Stimulated activated CD4-positive, alpha-beta T cell treated with anti-CD3 and anti-CD28 coated beads, Interleukin-4, amount 100 ng/mL, for 1 hour (primary cell): ENCODE measurements at places on chromosomes 12 and 14.

GRCh38 chr14:75976826-75977581 is 4.8 kb downstream of the TGFB3 start:
- no peak for DNase-seq

DNA sequence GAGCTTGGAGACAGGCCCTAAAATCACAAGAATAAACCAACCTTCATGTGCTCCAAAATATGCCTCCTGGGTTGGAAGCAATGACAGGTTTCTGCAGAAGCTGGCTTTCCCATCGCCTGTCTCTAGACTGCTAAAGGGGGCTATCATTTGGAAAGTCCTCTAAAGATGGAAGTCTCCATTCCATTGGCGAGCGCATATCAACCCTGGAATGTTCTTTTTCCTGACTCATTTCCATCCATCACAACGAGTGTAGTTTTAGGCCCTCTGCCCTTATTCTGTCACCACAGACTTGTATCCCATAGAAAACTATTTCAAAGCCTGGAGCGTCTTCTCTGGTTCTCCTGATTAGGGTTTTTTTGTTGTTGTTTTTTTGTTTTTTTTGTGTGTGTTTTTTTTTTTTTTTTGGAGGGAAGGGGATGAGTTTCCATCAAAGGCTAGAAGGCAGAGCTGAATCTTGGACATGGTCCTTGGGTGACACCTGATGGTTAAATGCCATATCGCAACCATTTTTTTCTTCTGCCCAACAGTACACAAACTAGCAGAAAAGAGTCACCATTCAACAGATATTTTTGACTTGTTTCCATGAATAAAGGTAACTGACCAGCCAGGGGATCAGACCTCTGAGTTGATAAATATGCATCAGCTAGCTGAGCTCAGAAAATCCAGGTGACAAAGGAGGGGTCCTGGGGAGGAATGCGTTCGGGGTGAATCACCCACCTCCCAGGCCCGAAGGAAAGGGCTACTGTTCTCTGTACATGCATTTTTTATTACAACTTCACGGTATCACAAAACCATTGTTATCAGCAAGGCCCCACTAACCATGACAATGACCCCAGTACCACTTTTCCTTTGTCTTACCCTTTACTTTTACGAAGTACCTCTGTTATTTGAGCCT is 40.5 kb downstream of the KCNA5 start:
- DNase-seq: no peak

GRCh38 chr12:89087876-89088275 is 264.4 kb downstream of the DUSP6 start:
- DNase-seq: no peak

- DNase-seq: no peak
These were observed 136.9 kb downstream of the FUT8 start for GRCh38 chr14:65549429-65549828.

DNA sequence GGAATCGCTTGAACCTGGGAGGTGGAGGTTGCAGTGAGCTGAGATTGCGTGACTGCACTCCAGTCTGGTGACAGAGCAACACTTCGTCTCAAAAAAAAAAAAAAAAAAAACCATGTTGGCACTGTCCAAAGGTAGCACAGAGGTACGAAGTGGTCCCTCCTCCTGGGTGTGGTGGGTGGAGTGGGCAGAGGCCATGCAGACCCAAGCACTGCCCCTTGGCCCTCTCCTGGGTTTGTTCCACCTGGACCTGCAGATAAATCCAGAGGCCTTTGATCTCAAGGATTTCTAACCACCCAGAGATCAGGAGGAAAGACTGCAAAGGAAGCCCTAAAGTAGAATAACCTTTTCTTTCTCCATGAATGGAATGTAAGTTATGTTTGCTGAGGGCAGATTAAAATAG is 8.7 kb upstream of the GALNT6 start:
- DNase-seq: no peak

GRCh38 chr14:25226214-25226613 is 176.3 kb upstream of the STXBP6 start:
- DNase-seq: no peak

GRCh38 chr14:104724407-104724980 is 465 bp downstream of the ADSS1 start:
- DNase-seq: no peak

GRCh38 chr12:128848371-128848770 is 4.9 kb upstream of the GLT1D1 start:
- DNase-seq: no peak

DNA sequence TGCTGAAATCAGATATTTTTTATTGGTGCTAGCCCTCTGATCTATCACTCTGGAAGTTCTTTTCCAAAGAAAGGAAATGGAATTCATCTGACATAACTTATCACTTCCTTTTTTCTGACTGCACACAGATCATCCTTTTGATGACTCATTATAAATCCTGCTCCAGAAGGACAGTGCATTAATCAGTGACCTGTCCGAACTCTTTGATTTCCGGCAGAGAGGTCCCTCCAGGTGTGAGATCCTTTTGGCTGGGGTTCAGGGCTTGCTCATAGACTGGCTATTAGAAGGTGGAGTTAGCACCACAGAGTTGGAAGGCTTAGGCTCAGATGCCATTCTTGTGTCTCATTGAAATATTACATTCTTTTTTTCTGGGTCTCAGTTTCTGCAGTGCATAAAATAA is 328.2 kb downstream of the ZFP36L1 start:
- DNase-seq: no peak

DNA sequence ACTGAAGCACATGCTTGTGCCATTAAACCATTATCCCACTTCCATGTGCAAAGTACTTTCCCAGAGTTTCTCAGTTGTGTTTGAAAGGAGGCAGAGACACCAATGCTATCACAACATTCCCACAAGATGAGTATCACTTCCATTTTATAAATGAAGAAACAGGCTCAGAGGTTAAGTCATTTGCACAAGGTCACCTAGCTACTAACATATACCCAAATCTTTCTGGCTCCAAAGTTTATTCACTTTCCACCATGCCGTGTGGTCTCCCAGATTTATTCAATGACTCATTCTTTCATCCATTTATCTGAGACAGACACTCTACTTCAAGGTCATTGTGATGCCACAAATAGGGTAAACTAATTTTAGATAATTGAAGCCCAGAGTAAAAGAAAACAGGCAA is 9.4 kb downstream of the ART4 start:
- no peak for DNase-seq

DNA sequence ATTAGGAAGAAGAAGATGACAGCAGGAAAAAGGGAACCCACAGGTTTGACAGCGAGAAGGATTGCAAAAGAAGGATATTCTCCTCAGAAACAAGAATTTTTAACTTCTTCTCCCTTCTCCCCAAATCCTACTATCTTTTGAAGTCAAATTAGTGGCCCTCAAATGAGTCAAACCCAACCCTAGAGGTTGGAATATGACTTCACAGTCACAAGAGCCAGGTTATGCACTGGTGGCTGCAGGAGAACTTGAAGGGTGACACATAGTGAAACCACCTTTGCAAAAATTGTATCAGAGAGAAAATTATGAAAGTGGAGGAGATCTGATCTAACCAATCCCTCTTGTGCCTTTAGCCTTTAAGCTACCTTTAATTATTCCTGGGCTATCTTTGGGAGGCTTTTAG is 386.2 kb upstream of the CCDC196 start:
- DNase-seq: no peak

- no peak for DNase-seq
These were observed 86.3 kb upstream of the TMTC2 start for GRCh38 chr12:82600379-82600778.

GRCh38 chr12:99389751-99390150 is 257.8 kb upstream of the GARIN6 start:
- DNase-seq: no peak

- DNase-seq: no peak
These were observed 31.8 kb upstream of the OR10A7 start for GRCh38 chr12:55188974-55189556.

DNA sequence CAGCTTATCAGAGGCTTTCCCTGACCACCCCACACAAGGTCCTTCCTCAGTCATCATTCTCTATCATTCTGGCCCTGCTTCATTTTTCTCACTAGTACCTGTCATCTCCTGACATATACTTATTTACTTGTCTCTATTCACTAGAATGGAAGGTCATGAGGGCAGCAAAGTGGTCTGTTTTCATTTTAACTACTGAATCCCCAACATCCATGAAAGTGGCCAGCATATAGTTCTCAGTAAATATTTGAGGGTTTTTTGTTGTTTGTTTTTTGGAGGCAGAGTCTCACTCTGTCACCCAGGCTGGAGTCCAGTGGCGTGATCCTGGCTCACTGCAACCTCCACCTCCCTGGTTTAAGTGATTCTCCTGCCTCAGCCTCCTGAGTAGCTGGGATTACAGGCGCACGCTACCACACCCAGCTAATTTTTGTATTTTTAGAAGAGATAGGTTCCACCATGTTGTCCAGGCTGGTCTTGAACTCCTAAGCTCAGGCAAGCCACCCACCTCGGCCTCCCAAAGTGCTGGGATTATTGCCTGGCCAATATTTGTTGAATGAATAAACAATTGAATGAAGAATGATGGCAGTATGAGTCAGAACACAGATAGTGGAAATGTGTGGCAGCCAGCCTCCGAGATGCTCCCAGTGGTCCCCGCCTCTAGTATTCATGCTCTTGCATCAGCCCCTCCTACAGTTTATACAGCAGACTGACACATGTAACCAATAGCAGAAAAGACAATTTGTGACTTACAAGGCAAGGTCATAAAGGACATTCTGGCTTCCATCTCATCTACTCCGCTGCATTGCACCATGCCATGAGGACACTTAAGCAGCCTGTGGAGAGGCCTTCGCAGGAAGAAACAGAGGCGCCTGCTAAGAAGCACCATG is 7.0 kb upstream of the ANO6 start:
- no peak for DNase-seq

DNA sequence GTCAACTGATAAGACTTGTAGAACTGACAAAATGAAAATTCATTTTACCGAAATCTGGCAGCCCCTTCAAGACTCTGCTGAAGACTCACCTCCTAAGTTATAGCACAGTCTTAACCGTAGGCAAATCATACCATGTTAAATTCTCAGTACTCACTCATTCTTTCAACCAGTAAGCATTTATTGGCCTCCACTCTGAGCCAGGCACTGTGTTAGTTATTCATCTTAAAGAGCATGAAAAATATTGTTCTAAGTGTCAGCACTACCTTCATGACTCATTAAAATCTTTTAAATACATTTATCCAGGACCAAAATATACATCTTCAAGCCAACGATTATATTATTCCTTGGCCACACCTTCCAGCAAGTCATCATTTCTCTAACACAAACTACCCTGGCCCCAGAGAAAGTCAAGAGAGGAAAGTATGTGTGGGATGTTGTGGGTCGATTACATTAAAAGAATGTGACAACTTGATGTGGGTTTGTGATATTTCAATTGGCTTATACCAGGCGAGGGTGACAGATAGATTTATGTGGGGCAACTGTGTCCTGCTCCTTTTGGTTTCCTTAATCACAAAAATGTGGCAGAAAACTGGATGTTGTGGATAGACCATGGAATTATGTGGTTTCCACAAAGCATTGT is 55.0 kb downstream of the TMEM30B start:
- no peak for DNase-seq

GRCh38 chr12:119578112-119578511 is 15.5 kb upstream of the TMEM233 start:
- DNase-seq: no peak

DNA sequence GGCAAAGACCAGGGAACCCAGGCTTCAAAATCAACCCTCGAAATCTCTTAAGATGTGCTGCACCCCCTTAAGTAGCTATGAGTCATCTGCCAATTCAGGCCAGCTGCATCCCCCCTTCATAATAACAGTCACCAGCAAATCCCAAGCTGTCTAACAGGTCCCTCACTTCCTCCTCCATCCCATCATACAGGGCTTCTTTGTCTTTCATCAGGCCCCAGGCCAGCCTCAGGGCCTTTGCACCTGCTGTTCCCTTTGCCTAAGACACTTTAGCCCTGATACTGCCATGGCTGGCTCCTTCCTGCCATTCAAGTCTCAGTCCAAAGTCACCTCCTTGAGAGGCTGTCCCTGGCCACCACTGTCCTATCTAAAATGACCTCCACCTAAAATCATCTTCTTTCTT is 4.0 kb downstream of the RASAL1 start:
- no peak for DNase-seq

GRCh38 chr12:24360057-24360456 is 410.6 kb upstream of the SOX5 start:
- no peak for DNase-seq

GRCh38 chr14:49898485-49898884 is 5.6 kb downstream of the ARF6 start:
- no peak for DNase-seq

DNA sequence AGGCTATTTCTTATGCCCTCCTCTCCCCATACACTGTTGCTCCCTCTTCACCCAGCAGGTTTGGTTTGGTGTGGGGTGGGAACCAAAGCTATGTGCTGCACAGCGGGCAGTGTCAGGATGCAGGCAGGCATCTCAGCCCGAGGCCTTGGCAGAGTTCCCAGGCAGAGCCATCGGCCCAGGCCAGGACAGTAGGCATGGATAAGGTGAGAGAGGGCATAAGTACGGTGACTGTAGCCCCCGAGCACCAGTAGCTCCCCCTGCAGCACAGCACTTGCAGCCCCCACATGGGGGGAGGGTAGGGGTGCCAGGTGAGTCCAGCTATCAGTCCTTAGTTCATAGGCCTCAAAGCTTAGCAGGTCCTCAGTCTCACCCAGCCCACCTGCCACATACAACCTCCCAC is 7.2 kb downstream of the KLHL33 start:
- DNase-seq: no peak

DNA sequence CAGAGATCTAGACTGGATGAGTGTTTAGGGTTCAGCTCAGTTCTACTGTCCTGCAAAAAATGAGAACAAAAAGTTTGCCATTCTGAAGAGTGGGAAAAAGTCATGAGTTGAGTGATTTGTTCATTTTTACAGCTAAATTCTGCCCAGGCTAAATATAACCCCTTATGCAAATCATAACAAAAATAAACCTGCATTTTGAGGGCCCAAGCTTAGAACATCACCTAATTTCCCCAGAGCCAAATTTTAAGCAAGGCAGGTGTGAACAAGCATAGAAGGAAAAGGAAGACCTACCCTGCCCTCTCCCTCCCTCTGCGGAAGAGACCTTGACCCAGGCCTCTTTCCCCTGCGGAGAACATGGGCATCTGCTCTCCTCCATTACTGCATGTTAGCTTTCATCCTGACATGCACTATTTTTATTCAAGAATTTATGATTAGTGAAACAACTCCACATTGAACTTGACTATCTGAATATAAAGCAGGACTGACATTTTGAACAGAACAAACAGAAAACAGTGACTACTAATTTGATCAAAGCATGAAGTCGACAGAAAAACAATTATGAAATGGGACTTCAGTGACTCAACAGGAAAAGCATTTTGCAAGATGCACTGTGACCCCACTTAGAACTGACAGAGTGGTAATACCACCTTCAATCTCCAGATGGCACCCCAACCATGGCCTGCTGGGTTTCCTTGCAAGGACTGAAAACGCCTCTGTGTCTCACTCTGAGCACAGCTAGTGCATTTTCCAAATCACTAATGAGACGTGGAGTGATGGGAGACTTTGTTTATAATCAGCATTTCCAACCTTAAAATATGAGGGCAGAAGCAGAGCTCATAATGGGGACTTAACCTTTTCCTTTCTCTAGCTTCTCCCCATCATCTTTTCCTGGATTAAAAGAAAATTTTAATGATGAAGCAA is 30.9 kb upstream of the SELPLG start:
- peak; percentile 73 for DNase-seq
